Activated T-cell treated with anti-CD3 and anti-CD28 coated beads for 48 hours (primary cell): ENCODE measurements at places on chromosomes 2 and 18.

GRCh38 chr2:104568247-104568646 is 285.7 kb upstream of the POU3F3 start:
- no peak for DNase-seq

DNA sequence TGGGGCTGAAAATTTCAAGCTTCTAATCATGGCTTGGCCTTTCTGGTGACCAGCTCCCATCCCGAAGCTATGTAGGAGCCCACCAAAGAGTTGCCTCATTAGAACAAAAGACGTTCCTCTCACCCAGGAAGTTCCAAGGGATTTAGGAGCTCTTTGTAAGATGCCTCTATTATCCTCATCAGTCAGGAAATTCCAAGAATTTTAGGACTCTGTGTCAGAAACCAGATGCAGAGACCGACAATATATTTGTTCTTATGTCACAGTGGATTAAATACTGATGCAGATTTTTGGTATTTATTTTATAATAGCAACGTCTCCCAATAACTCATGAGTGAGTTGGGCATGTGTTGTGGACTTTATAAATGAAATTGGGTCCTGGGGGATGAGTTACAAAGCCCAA is 91.8 kb upstream of the SKOR2 start:
- DNase-seq = no peak

DNA sequence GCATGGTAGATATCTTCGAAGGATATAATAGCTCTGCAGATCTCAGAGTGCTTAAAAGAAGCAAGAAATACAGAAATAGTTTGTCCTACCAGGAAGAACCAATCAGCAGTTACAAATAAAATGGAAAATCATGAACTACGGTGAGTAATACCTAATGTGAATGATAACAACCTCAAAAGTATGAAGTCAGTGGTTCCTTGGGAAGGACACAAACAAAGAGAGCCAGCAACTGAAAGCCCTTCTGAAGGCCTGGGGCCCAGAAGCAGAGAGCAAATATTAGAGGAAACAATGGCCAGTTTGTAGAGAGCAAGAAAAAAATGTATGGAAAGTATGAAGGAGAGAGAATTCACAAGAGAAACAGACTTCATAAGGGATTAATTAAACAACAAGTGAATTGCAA is 226.8 kb upstream of the CHST9 start:
- no peak for DNase-seq

DNA sequence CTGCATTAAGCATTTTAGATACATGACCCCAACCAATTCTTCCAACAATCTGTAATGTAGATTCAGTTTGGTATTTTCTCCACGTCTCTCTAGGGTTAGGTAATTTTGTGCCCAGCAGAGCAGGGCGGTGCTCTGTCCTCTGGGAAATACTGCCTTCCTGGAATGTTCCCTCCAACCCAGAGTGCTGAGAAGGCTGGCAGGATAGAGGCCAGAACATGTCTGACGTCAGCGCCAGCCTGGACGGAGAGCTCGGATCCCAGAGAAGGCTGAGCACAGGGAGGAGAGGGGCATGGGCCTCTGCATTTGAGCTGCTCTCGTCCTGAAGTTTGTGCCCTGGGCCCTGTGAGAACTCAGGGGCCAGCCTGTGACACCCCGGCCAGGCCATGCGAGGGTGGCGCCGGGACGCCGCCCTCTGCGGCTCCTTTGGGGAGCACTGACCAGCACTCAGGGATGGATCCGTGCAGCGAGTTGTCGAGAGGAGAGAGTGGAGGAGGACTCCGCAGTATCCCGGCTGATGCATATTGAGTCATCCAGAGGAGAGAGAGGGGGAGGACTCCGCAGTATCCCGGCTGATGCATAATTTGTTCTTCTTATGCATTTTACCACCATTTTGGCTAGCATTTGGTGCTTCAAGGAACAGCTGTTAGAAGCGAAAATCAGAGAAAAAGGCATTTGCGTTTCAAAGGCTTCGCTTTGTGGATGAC is 80.0 kb upstream of the PXDN start:
- DNase-seq = no peak

DNA sequence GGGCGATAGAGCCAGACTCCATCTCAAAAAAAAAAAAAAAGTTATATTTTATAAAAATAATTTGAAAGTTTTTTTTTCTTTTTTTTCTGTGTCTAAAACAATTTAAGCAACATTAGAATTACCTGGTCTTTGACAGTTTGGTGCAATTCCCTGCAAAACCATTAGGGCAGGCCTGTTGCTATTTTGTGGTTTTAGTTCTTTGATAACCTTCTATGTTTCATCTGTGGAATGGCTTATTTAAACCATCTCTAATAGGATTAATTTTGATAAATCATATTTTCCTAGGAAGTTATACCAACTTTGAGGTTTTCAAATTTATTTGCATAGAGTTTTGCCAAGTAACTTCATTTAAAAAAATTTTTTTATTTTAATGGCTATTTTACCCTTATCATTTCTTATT is 141.2 kb upstream of the TWIST2 start:
- DNase-seq = no peak

- DNase-seq = no peak
Observed at GRCh38 chr2:118250001-118250400, 161.7 kb downstream of the INSIG2 start.

DNA sequence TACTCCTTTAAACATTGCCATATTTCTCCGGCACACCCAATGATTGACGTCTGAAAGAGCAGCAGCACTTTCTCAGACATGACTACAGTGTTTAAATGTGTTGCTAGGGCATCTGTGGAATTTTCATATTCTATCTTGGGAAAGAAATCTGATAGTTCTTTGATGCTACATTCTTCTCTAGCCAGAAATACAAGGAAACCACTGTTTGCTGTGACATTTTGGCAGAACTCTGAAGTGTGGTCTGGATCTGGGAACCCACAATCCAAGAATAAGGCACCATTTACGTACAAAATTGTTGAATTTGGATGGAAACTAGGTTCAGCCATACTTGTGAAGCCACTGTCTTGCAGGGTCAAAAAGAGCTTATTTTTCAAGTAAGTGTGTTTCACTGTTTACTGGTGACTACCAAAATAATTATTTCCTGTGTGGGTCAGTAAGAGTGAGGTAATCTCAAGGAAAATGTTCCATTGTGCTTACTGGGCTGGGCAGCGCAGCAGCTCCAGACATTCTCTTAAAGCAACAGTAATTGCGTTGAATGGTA is 21.3 kb upstream of the CD28 start:
- no peak for DNase-seq

DNA sequence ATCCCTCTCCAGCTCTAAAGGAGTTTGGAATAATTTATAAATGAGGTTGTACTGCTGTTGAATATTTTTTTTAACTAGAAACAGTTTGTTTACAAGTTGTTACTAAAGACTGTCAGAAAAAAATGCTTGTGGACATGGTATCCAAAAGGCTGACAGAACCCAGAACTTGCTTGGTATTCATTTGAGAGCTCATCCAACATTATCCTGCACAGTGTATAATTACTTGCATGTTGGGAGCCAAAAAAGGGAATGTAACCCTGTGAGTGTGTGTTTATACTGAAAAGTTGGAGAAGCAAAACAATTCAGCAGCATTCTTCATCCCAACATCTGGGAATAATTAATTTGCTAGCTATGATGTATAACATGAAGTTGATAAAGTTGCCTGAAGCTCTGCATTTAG is 42.1 kb upstream of the EHBP1 start:
- DNase-seq = no peak

DNA sequence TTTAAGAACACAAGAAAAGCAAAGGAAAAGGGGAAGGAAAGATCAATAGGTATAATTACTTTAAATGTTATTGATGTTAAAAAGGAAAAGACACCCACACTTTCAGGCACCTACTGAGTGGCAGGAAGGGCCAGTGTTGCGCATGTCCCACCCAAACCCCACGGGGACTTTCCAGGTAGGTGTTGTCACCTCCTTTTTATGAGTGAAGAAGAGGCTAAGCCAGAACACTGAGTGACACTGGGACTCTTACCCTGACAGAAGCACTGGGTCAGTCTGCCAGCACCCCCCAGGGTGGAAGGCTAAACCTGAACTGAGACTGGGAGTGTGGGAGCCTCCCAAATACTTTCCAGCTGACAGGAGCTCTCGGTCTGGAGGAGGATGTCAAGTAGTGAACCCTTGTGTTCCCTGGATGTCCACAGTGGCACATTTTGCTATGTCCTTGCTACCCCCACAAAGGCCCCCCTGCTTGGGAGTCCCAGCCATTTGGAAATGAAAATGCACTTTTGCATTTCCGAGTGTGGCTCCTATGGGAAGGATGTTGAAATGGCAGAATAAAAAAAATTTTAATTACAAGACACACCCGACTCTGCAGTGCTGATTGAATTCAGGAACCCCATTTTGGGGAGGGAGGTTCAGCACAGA is 90.9 kb upstream of the SMAD2 start:
- no peak for DNase-seq
